ENCODE measurements at places on chromosomes 6 and 20.

GRCh38 chr6:147999001-147999540, 343.6 kb upstream of the SASH1 start:
- no peak for DNase-seq

- no peak for DNase-seq
Observed at GRCh38 chr6:167799033-167799821, 27.5 kb upstream of the AFDN start.

- DNase-seq = no peak
Observed at GRCh38 chr6:146292506-146292905, 251.1 kb upstream of the RAB32 start.

DNA sequence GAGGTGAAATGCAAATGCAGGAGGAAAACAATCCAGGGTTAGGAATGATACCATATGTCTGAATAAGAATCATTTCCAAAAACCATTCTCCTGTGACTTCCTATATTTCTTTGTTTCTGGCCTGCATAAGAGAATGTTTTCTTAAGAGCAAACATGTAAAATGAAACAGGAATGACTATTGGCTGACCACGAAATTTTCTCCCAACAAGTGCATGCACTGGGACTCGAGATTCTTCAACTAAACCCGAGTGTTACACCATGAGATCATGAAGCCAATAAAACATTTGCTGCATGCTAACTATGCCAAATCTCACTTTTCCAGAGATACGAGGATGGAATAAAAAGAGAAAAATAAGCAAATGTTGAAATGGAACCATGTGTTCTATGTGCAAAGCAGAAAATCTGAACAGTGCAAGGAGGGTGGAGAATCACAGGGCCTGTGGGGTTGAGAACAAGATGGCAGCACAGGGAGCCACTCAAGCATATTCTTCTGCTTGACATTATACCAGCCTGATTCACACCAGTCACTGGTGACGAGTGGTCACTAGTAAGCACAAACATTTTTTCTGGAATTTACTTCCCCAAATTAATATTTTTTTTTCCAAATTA, 212.2 kb upstream of the FOXA2 start:
- no peak for DNase-seq

GRCh38 chr6:68919537-68919936, 284.5 kb downstream of the ADGRB3 start:
- no peak for DNase-seq

DNA sequence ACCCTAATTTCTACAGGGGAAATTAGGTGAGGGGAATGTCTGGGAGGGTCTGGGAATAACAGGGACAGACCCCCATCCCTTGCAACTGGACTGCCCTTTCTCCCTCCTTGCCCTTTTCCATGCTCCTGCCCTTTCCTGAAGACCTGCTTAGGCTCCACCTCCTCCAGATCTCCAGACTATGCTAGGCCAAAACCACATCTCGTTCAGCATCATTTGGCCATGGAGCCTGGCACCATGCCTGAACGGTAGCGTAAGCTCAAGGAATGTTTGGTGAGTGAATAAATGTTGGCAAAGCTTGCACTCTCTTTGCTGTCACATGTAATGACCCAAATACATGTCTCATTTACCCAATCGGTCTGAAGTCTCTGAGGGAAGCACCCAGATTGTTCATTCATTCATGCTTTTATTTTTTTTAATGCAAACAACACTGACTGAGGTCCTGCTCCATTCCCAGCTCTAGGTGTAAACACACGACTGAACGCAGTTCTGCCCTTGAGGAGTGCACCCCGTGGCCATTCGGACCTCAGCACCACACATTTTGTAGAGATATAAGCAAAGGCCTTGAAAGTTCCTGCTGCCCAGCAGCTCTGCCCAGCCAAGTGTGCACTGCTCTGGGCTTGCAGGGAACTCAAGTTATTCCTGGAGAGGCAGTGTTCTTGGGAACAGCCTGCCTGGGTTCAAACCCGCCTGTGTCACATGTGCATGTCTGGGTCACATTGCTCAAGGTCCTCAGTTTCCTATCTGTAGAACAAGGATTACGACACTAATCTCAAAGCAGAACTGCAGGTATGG, 1.1 kb upstream of the GRM4 start:
- no peak for DNase-seq

DNA sequence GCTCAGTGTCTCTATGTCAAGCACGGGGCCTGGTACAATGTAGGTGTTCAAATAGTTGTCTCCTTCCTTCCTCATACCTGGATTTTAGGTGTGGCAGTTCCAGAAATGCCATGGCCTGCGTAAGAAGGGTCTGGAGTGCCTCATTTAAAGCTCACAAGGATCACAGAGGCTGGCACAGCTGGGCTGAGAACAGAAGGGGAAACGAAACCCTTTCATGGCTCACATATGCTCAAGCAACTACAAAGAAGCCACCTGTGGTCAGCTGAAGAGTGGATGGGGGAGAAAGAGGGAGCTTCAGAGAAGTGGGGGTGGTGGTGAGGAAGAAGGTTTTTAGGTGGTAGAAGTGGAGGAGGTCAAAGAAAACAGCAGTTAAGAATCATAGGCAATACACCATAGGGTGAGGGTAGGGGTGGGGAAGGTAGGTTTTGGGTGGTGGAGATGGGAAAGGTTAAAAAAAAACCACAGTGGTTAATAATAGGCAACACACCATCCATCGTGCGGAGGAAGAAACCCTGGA, 17.0 kb upstream of the TOP1 start:
- no peak for DNase-seq

GRCh38 chr20:3820901-3821727, 767 bp downstream of the AP5S1 start:
- no peak for DNase-seq

DNA sequence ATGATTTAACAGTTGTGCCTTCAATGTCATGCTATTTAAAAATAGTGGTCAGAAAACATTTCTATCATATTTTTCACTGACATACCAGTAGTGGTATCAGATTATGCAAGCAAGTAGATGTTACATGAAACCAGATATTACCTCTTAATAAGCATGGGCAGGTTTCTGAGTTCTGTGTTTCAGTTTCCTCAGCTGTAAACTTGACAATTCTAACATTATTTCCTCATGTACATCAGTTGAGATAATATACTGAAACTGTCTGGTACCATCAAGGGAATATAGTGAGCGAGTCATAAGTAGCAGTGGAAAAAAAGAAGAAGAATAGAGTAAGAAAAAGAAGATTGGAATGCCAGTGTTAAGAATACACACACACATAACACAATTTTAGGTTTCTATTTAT, 477.9 kb upstream of the MANEA start:
- no peak for DNase-seq

- DNase-seq = no peak
Observed at GRCh38 chr6:45420909-45421708, 43.4 kb upstream of the SUPT3H start.

DNA sequence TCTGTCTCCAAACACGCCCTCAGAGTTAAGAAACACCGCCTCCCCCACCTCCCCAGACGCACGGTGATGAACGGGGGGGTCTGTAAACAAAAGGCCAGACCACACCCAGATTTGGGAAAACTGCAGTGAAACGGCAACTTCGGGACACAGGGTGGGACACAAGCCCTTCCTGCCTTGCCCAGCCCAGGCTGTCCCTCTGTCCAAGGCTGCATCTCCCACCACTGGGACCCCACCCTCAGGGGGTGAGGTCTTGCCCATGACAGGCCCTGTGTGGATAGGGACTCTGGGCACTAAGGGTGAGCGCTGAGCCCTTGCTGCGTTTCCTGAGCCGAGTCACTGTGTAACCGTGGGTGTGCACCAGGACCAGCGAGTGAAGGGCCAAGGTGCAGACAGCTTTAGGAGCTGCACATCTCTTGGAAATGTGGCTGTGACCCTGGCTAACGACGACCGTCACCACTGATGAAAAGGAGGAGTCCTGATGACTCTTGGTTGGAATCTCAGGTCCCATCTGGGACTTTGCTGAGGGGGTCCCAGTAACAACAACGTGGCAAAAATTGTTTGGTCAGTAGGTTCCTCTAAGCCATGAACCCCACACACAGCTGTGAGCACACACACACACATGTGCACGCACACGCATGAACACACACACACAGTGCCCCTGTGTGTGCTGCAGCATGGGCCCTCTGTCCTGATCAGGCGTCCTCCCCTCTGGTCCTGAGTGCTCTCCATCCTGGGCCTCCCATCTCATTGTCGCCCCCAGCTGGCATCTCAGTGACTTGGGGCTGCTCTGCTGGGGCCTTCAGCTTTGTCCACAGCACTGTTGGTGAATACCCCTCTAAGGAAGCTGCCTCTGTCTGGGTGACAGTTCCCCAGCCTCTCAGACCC, 100.6 kb downstream of the RAMACL start:
- DNase-seq = no peak

DNA sequence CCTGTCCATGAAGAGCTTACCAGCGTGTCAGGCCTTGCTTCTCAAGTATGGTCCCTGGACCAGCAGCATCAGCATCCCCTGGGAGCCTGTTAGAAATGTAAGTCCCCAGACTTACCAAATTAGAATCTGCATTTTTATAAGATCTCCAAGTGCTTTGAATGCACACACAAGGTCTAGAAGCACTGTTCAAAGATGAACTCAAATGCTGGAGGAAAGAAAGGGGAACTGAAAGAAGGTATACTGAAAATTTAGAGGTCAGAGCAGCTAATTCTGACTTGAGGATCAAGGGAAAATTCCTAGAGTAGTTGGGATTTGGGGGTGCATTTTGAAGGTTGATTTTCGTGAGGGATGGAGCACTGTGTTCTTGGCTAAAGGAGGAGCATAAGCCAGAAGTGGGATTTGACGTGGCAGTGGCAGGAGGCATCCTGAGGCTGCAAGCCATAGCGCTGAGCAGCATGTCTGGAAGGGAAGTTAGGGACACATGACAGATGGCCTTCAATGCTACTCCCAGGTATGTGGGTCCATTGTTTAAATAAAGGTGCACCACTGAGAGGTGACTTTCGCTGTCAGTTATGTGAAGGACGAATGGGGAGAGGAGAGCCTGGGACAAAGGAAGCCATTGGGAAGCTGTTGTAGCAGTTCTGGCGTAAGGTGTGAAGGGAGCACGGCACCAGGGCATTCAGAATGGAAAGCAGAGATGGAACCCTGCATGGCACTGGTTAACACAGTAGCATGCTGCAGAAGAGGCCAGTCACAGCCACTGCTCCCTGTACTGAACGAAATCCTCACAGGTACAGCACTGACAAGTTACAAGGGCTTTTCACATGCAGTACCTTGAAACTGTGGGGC, 36.2 kb downstream of the ARMC2 start:
- no peak for DNase-seq

GRCh38 chr6:5679270-5679669, 327.5 kb downstream of the NRN1 start:
- DNase-seq = no peak

DNA sequence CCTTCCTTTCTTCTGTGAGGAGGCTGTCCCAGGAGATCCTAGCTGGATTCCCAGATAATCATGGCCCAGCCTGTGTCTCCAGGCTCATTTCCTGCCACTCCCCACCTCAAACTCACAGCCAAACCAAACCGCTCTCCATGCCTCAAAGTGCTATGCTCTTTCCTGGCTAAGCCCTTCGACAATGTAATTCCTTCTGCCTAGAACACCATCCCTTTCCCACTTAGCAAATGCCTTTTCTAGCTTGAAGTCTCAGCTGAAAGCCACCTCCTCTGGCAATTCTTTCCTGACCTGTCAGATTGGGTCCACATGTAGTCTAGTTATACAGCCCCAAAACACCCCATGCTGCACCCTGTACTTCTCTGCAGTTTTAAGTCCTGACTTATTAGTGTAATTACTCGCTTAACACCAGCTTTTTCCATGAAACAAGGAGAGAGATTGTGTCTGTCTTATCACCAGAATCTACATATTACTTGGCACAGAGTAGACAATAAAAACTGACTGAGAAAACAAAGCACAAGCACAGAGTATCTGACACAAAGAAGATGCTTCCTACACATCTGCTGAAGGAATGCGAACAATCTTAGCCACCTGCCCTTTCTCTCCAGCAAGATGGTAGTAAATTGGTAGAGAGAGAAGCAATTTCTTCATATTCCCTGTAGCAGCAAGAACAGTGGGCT, 5.4 kb downstream of the TRIM26 start:
- DNase-seq = no peak

- DNase-seq = no peak
Observed at GRCh38 chr6:36289281-36289878, 19.5 kb downstream of the PNPLA1 start.

- no peak for DNase-seq
Observed at GRCh38 chr6:21690489-21690888, 96.9 kb downstream of the SOX4 start.

GRCh38 chr6:148704400-148705246, 42.2 kb upstream of the UST start:
- no peak for DNase-seq

DNA sequence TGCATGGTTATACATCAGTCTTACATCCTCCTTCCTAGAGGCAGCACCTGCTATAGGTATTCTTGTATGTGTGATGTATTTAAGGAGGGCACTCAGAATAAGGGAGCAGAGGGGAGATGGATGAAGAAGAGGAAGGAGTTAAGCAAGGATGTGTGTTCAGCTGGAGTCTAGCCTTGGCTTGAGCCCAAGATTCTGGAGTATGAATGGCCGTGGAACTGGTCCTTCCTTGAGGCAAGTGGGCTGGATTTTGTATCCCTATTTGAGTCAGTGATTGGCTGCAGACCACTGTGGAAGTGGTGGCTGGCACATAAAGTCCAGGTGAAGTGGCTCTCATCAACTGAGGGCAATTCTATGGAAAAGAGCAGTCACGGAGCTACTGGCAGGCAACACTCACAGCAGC, 112.0 kb upstream of the RNF24 start:
- DNase-seq = no peak

All from COLO829 (cell line).